Activated naive CD4-positive, alpha-beta T cell (primary cell): ENCODE measurements at places on chromosomes 12 and 14.

- no peak for DNase-seq
Observed at GRCh38 chr12:132079200-132079599, 64.9 kb downstream of the DDX51 start.

GRCh38 chr12:90982170-90982569 lies 22.6 kb downstream of the EPYC start:
- DNase-seq, result no peak

DNA sequence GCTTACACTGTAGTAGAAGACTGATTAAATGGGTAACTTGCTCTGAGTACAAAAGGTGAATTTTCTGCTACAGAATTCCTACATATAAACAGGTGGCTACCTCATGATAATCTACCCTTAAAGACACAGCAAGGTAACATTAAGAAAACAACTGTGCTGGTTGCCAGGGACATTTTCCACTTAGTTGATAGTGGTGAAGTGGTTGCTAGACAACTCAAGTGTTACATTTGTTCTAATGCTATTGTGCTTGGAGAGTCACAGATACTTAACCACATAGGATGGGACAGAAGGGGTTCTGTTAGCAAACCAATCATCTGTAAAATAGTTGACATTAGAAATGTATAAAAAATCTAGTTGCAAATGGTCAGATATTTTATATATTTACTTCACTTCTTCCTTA lies 870.3 kb upstream of the SEL1L start:
- no peak for DNase-seq

GRCh38 chr12:75834591-75834990 lies 197.0 kb downstream of the PHLDA1 start:
- DNase-seq, result no peak

GRCh38 chr14:69932391-69932790 lies 53.2 kb downstream of the SMOC1 start:
- no peak for DNase-seq

DNA sequence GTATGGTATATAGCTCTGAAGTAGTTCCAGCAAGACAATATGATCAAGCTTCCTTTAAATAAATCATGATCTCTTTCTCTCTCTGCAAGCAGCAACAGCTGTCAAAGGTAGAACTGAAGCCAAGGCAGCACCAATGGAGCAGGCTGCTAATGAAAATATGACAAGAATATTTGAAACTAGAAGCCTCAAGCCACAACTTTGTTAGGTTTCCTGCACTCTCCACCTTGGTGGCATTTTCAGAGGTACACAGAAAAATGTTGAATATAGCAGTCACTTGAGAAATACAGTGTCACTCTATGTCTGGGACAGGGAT lies 43.8 kb upstream of the PSMA6 start:
- no peak for DNase-seq
